AG08396 (cell line): ENCODE measurements at places on chromosomes 5 and 9.

GRCh38 chr5:64518793-64519192 is 13.0 kb downstream of the RGS7BP start:
- no peak for DNase-seq

DNA sequence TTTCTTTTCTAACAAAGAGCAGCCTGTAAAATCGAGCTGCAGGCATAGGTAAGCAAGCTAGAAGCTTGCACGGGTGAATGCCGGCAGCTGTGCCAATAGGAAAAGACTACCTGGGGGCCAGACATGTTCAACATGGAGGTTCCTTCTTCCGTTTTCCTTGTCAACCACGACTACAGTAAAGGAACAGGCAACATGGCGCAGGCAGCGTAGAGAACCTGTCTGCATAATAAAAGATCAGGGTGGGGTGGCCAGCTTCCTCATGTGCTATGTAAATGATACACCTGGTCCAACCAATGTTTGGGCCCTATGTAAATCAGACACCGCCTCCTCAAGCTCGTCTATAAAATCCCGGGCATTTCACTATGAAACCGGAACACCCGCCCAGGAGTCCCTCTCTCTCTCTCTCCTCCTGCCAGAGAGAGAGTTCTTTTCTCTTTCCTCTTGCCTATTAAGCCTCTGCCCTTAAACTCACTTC is 103.8 kb upstream of the LIFR start:
- DNase-seq: no peak

GRCh38 chr5:75018805-75019587 is 33.4 kb downstream of the GCNT4 start:
- DNase-seq: no peak

GRCh38 chr5:116595498-116595897 is 20.9 kb upstream of the SEMA6A start:
- DNase-seq: no peak

- DNase-seq: no peak
These were observed 220.0 kb downstream of the KDM4C start for GRCh38 chr9:6977761-6978160.

DNA sequence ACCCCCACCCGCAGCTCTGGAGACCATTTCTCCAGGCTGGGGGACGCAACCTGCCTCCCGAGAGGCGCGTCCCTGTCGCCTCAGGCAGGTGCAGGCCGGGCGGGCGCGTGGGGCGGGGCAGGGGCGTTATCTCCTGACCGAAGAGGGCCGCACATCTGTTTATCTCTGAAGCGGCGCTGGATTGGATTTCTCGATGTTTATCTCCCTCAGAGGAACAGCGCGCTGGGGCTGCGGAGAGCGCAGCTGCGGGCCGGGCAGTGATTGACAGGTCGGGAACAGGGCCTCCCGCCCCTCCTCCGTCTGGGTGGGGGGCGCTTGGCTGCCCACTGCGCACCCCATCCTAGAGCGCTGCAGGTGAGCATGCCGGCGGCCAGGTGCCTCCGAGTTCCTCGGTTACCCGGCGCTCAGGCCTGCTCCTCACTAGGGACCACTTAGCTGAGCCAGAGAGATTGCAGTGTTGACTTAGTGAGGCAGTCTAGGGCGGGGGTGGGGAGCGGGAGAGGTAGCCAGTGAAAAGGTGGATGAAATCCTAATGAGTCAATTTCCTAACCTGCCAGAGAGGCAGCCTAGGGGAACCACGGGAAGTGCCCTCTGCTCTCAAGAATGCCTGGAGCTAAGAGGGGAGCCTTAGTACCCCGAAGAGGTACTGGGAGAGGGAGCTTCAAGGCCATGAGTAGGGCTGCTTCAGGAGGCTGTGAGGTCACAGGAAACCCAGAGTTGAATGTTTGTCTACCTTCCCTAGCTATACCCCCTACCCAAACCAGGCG is 39.6 kb upstream of the TIFAB start:
- no peak for DNase-seq

DNA sequence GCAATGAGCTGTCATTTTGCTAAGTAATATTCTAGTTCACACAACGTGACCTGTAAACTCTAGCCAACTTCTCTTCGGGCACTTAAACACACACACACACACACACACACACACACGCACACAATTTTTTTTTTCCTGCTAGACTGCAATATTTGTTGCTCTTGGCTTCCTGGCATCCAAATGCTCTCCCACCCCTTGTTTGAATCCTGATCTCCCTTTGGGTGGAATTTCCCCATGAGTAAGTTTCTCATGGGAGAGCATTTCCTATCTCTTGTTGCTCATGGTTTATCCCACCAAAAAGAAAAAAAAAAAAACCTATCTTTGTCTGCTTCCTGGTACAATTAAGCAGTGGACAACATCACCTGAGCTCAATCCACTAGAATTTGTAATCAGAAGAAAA is 54.7 kb upstream of the TSLP start:
- peak; percentile 5 for DNase-seq

DNA sequence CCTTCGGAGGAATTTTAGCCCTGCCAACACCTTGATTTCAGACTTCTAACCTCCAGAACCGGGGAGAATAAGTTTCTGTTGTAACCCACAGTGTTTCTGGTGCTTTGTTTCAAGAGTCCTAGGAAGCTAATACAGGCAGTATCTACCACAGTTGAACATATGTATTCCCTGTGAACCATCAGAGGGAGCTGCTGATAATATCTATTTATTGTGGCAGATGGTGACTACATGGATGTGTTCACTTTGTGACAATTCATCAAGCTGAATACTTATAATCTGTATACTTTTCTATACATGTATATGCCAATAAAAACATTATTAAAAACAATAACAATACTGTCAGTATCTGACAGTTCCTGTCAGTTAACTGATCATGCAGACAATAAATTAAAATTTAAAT is 137.2 kb upstream of the GNA14 start:
- no peak for DNase-seq

DNA sequence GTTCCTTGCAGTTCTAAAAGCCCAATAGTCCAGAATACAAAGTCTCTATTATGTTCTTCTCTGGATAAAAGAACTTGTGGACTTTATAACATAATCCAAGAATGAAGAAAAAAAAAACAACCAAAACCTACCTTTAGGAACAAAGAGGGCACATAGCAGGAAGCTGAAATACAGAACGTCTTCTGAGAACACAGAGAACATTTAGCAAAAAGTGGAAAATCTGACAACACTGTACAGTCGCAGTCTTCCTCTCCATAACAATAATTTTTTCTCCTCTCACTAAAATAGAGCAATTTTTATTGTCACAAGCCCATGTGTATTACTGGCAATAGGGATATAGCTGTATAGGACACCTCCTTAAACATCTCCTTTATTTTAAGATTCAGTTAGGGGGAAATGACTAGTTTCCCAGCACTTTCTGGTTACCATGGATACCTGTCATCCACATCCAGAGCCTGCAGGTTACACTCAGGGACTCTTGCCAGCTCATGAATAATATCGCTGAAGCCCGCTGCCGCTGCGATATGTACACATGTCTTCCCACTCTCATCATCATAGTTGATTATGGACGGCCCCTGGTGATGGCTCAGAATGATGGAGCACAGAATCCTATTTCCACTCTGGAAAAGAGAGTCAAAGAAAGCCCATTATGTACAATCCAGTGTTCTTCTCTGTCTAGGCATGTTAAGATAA is 106.5 kb downstream of the ANKRD55 start:
- DNase-seq: no peak

- no peak for DNase-seq
These were observed 43.7 kb upstream of the APBA1 start for GRCh38 chr9:69715825-69716224.

DNA sequence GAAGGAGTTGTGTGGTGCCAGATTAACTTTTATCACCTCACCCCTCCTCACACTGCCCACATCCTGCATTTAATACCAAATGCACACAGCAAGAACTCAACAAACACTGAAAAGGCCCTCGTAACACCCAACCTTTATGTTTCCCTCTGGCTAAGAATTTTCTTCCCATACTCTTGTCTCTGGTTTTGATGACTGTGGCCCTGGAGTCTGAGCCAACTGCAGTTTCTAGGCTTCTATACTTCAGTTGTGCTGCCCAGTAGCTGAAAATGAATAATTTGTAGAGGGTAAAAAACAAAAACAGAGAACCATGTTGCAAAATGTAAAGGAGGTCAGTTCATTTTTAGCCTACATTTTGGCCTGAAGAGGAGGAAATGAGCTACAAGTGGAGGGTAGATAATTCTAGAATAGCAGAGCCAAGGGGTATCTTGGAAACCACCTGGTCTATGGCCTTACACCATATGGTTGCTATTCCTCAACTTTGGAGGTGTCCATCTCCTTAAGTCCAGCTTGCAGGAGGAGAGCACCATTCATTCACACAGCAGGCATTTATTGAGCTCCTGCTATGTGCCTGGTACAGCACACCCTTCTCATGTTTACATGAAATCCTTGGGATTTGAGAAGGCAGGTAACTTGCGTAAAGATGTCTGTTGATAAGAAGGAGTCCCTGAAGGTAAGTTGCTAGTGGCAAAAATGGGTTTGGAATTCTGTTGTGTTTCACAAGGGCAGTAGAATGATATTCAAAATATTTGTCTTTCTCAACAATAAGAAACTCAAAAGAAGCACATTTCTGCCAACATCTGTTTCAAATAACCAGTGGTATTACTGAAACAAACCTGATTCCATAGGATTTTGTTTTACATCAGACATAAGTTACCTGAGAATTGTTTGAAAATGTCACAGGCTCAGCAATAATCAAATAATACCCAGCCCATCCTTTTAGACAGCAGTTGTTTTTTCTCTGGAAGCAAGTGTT is 83.8 kb upstream of the TNFAIP8 start:
- no peak for DNase-seq

DNA sequence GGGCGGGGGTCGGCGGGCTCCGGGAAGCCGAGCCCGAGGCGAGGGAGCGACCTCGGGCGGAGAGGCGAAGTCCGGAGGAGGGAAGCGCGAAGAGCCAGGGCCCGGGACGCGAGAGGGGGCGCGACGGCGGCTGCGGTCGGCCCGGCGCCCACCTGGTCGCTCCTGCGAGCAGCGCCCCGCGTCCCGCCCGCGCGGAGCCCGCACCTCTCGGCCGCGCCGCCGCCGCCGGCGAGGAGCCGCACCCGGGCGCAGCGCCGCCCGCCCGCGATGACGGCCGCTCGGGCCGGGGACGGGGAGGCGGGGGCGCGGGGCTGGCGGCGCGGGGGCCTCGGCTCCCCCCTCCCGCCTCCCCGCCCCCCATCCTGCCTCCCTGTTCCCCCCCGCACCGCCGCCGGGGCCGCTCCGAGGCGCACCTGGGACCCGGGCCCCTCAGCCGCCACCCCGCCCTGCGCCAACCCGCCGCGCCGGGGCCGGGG is 2.6 kb downstream of the NR5A1 start:
- DNase-seq: no peak

DNA sequence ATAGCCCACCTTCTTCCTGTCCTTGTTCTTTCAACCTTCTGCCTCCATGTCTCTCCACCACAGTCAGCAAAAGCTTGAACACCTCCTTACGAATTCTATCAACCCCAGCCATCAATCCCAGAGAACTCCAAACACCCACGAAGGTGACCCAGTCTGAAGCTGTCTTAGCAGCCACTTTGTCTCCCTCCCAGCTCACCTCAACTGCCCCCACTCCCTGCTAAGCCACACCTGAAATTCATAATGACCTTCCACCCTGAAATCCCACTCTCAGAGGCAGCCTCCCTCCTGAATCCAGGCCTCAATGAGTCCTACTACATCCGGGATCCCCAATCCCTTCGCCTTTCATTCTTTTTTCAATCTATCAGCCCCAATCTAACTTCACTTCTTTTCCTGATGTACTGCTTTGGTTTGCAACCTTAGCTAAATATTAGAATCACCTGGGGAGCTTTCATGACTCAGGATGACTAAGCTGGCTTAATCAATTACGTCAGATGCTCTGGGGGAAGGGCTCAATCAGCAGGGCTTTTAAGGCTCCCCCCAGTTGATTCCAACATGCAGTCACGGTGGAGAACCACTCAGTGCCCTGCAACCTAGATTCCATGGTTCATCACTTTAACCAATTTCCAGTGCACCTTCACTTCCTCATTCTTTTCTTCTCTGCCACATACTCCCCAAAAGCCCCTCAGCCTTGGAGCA is 32.2 kb downstream of the BHMT start:
- no peak for DNase-seq

DNA sequence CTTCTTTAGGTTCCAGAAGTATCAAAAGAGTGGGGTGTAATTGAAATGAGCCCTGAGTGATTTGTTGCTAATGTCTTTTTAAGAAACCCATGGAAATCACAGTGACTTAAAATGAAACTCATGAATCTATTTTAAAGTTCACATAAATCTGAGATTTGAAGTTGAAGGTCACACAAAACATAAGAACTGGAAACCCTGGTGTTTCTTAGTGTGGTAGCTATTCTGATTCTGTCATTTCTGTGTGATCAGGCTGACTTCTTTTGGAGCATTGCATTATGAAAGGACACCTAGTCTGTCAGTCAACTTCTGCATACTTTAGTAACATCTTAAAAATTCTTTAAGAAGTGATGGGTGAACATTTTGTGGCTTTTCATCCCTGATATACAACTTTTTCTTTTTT is 448.8 kb downstream of the TLE4 start:
- no peak for DNase-seq

GRCh38 chr5:78568212-78568611 is 80.4 kb downstream of the LHFPL2 start:
- no peak for DNase-seq

DNA sequence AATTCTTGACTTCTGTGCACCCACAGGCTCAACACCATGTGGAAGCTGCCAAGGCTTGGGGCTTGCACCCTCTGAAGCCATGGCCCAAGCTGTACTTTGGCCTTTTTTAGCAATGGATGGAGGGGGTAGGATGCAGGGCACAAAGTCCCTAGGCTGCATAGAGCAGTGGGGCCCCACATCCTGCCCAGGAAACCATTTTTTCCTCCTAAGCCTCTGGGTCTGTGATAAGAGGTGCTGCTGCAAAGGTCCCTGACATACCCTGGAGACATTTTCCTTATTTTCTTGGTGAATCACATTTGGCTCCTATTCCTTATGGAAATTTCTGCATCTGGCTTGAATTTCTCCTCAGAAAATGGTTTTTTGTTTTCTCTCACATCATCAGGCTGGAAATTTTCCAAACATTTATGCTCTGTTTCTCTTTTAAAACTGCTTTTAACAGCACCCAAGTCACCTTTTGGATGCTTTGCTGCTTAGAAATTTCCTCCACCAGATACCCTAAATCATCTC is 482.7 kb upstream of the TLE4 start:
- no peak for DNase-seq

- no peak for DNase-seq
These were observed 594.2 kb upstream of the SGCD start for GRCh38 chr5:155732587-155733376.

GRCh38 chr5:95701074-95701473 is 18.3 kb upstream of the SPATA9 start:
- no peak for DNase-seq

DNA sequence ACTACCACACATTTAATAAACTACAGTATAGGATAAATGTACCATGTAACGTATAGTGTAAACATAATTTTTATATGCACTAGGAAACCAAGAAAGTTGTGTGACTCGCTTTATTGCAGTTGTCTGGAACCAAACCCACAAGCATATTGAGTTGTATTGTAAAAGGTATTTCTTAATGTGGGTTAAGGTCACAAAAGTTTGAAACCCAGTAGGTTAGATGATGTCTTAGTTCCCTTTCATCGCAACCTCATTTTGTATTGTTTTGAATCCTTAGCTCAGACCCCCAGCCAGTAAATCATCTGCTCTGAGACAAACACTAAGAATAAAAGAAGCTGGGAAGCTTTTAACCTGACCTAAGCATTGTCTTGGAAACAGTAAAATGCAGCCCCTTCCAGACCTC is 79.1 kb downstream of the TRIO start:
- DNase-seq: no peak
